Ureter (tissue), 1 donor: ENCODE measurements at places on chromosomes 7 and 10.
A peak's percentile ranks its signal among the peaks of the same experiment; 100 is the strongest.

DNA sequence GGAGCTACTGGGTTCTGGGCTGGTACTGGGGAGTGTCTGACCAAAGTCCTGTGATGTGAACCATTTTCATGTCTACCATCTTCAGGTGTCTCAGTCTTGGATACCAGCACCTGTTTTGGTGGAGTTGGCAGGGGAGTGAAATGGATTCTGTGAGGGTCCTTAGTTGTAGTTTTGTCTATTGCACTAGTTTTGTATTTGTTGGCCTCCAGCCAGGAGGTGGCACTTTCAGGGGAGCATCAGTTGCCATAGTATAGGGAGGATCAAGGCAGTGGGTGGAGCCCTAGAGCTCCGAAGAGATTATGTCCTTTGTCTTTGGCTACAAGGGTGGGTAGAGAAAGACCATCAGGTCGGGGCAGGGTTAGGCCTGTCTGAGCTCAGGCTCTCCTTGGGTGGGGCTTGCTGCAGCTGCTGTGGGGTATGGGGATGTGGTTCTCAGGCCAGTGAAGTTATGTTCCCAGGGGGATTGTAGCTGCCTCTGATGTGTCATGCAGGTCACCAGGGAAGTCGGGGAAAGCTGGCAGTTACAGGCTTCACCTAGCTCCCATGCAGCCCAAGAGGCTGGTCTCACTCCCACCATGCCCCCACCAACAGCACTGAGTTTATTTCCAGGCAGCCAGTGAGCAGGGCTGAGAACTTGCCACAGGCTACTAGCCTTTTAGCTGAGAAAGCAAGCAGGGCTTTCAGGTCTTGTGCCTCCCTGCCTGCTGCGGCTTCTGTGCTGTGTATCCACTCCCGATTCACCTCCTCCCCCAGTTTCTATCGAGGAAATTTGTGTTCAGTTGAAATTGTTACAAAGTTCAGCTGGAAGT, 153.1 kb downstream of the ZNF365 start:
- no peak for DNase-seq

DNA sequence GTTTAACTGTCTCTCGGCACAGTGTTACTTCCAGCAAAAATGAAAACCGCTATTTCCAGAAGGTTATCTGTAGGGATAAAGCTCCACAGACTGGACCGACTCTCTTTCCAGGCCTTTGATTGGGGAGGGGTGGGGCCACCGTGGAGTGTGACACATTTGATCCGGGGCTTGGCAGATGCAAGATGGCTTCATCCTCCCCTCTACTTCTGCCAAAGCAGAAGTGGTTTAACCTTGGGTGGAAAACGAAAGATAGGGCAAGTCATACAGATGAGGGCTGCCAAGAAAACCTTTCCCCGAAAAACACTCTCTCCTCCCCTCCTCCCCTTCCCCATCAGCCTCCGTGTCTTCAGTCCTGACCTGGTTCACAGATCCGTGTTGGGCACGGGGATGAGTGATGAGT, 139.7 kb upstream of the SH2B2 start:
- DNase-seq: no peak

- no peak for DNase-seq
Observed at GRCh38 chr10:2401459-2401858, 664.1 kb upstream of the ADARB2 start.

- DNase-seq: peak; percentile 86
Observed at GRCh38 chr10:4825868-4826791, at the start of gene AKR1E2. AKR1E2 (plus strand) TSS chr10:4826207; CDS start chr10:4826325, 118 bp downstream.

DNA sequence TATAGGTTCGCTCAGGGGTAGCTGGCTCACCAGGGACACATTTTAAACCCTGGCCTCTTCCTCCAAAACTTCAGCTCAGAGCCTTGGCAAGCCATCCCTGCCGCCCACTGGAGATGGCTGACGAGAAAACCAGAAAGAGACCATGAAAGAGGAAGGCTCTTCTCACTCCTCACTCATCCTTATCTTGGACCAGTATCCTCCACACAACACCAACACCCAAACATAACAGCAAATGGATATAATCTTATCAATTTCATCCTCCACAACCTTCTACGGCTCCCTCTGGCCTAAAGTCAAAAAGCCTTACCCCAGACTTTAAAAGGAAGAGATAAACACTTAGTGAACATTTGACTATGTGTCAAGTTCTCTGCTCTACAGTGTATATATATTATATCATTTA, 26.9 kb downstream of the DLG5 start:
- no peak for DNase-seq

- no peak for DNase-seq
Observed at GRCh38 chr10:13922586-13922985, 335.8 kb downstream of the PRPF18 start.

DNA sequence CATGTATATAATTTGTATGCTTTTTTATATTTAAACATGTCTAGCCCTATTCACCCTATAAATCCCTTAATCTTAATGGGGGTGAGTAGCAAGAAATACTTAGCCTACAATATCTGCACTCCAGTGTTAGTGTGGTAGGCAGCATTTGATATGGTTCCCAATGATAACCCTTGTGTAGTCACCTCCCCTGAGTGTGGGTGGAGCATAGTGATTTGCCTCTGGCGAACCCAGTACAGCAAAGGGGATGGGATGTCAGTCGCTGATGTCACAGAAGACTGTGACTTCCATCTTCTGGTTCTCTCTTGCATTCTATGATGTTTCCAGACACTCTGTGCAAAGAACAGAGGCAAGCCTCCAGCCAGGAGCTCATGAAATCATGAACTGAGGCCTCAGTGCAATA, 211.2 kb downstream of the CRPPA start:
- no peak for DNase-seq

- no peak for DNase-seq
Observed at GRCh38 chr7:51949726-51950644, 633.4 kb upstream of the COBL start.

DNA sequence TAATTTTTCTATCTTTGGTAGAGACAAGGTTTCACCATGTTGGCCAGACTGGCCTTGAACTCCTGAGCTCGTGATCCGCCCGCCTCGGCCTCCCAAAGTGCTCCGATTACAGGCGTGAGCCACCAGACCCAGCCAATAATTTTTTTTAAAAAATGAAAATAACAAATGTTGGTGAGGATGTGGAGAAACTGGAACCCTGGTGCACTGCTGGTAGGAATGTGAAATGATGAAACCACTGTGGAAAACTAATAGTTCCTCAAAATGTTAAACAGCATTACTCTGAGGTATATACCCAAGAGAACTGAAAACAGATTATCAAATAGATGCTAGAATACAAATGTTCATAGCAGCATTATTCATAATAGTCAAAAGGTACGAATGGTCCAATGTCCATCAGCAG, 23.0 kb upstream of the YWHAG start:
- no peak for DNase-seq

- no peak for DNase-seq
Observed at GRCh38 chr7:119630406-119630969, 642.5 kb upstream of the KCND2 start.

GRCh38 chr7:70710651-70711050, 421.3 kb upstream of the GALNT17 start:
- no peak for DNase-seq

- no peak for DNase-seq
Observed at GRCh38 chr7:72015136-72015535, 397.0 kb downstream of the CALN1 start.

DNA sequence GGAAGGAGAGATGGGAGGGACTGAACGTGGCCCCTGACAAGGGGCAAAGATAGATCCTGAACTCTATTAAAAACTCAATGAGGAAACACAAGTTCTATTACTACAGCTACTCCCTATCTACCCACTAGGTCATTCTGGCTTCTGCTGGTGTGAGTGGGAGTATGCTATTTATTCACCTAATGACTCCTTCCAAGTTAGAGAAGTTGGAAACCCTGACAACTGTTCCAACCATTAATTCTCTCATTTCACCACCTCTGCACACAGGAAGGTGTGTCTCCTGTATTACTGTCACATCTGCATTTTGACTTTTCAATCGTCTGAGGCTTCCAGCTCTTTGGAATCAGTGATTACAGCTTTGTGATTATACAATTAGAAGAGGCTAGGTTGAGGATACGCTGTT, 169.4 kb upstream of the ADO start:
- DNase-seq: no peak

DNA sequence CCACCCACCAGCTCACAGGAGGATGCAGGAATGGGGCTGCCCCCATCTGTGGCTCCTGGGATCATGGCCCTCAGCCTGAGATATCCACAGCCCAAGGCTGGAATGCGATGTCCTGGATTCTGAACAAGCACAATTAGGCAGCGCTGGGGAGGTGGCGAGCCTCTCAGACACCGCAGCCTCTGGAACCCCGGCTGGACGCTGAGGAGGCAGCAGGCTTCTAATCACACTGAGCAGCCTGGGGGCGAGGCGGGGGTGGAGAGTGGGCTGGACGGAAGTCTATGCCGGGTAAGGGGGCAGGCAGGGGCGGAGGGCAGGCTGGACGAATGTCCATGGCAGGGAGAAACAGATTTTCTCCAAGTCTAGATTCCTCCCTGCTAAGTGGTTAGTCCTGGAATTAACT, 56.4 kb downstream of the DPYSL4 start:
- DNase-seq: no peak

- no peak for DNase-seq
Observed at GRCh38 chr10:73076360-73077183, 20.1 kb downstream of the P4HA1 start.

DNA sequence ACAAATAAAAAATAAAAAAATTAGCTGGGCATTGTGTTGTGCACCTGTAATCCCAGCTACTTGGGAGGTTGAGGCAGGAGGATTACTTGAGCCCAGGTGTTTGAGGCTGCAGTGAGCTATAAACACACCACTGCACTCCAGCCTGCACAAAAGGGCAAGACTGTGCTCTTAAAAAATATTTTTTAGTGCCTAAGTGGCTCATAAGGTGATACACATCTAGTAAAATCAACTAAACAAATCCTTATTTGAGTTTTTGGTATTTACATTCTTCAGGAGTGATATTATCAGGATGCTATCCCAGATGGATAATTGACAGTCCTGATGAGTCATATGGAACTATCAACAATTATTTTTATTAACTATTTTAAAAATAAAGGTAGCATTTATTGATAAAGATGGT, 93.9 kb downstream of the EXOC6 start:
- DNase-seq: no peak

GRCh38 chr7:130372402-130373165, 7.7 kb upstream of the CPA1 start:
- DNase-seq: no peak

GRCh38 chr7:94908323-94909178, 1.2 kb downstream of the PPP1R9A start:
- DNase-seq: no peak

DNA sequence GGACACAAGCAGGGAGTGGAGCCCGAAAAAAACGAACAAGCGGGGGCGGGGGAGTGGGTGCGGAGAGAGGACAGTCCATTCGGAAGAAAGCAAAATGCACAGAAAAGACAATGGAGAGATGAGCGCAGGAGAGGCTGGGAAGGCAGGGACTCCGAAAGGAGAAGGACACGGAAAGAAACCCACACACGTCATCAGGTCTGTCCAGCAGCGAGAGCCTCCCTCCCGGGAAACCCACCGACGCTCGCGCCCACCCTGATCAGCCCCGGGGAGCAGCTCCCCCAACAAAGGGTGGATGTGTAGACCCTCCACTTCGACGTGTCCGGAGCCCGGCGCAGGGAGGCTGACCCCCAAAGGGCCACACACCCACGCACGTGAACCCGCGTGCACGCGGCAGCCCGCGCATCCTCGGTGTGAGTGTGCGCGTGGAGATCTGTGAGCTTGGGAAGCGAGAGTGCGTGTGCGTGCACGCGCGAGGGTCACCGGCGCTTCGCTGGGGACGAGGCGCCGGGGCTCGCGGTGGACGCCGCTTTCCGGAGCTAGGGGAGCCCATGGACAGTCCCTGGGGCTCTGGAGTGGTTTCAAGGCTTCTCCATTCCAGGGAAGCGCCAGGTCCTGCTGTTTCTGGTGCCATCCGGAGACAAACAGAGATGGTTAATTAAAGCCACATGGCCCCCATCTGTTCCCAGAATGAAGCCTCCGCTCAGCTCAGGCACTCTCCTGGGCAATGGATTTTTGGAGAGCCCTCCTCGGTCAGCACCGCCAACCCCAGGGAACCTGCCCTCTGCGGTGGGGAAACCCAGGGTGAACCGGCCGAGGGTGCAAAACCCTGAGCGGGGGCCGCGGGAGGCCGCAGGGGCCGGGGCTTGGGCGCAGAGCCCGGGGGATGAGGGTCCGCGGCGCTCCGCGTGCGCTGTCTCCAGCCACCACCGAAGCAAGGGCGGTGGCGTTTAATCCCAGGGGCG, 916 bp downstream of the LAMB1 start:
- no peak for DNase-seq

- no peak for DNase-seq
Observed at GRCh38 chr7:7989133-7989532, 20.5 kb downstream of the GLCCI1 start.

DNA sequence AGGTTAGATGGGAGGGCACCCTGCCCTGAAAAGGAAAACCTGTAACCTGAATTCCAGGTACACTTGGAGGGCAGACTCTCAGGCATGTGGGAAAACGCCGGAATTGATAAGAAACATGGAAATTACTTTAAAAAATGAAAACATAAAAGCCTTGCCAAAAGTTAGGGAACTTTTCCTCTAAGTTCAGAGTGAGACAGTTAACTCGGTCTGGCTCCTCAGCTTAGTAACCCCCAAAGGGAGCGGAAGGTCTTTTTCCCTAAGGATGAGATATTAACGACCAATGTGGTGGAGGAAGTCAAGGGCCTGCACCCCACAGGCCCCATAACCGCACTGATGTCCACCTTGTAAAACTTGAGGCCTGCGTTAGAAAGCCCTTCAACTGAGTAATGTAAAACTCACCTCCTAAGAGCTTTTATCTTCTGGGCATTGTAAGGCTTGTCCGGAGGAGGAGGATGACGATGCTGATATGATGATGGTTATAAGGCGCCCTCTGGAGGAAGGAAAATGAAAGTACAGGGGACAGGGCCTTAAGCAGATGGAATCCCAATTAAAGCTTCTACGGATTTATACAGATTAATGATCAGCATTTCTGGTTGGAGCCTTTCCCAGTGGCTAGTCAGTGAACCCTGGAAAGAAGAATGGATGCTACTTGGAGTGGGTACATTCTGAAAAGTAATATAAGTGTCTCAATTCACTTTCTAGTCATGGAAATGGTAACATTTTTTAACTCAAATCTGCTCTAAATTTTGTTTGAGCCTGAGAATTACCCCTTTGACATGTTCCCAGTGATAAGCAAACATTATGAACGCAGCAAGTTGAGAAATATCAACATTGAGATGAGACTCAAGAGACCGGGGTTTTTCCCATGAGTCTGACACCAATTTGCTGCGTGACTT, 694 bp downstream of the COL1A2 start:
- peak; percentile 62 for DNase-seq

- DNase-seq: no peak
Observed at GRCh38 chr7:159147687-159148086, 3.0 kb upstream of the VIPR2 start.

GRCh38 chr7:41885748-41886147, 182.9 kb upstream of the INHBA start:
- no peak for DNase-seq

- DNase-seq: no peak
Observed at GRCh38 chr7:1647961-1648672, 22.0 kb upstream of the ELFN1 start.
